RWPE1 (cell line): ENCODE measurements at places on chromosomes 1 and 21.

DNA sequence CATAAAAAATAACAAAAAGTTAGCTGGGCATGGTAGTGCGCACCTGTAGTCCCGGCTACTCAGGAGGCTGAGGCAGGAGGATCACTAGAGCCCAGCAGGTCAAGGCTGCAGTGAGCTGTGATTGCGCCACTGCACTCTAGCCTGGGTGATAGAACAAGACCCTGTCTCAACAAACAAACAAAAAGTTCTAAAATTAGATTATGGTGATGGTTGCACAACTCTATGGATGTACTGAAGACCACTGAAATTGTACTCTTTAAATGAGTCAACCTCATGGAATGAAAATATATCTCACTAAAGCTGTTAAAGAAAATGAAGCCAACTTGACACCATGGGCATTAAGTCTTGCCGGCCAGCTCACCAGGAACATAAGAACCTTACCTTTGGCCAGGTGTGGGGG lies 9.1 kb downstream of the MRAP start:
- no peak for DNase-seq

- no peak for DNase-seq
Measured at GRCh38 chr1:81192647-81193642, 607.8 kb upstream of the ADGRL2 start.

- peak; percentile 18 for DNase-seq
Measured at GRCh38 chr21:29152916-29153315, 22.5 kb downstream of the MAP3K7CL start.

- DNase-seq = no peak
Measured at GRCh38 chr1:96498744-96499340, 222.7 kb upstream of the PTBP2 start.

DNA sequence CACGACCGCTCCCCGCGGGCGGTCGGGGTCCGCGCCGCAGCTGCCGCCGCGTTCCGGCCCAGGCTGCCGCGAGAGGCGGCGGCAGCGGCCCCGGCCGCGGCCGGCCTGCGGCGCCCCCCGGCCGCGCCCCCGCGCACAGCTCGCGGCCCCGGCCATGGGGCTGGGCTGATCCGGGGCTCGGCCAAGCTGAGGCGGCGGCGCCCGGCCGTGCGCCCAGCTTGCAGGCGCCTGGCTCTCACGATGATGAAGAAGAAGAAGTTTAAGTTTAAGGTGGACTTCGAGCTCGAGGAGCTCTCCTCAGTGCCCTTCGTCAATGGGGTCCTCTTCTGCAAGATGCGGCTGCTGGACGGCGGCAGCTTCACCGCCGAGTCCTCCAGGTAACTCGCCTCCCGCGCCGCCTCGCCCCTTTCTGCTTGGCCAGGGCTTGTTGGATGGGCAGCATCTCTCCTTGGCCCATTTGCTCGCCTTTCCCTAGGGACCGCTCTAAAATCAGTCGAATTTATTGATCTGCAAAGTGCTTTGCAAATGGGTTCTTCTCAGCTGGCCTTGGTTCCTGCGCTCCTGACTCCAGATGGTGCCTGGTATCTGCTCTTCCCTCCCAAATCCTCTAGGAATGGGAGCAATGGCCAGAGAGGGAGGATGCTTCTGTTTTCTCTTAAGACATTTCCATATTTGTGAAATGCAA lies 431 bp downstream of the EEIG2 start:
- no peak for DNase-seq

GRCh38 chr1:150083907-150084306 lies 16.3 kb downstream of the VPS45 start:
- no peak for DNase-seq

- DNase-seq = no peak
Measured at GRCh38 chr21:25964015-25964414, 206.6 kb downstream of the APP start.

DNA sequence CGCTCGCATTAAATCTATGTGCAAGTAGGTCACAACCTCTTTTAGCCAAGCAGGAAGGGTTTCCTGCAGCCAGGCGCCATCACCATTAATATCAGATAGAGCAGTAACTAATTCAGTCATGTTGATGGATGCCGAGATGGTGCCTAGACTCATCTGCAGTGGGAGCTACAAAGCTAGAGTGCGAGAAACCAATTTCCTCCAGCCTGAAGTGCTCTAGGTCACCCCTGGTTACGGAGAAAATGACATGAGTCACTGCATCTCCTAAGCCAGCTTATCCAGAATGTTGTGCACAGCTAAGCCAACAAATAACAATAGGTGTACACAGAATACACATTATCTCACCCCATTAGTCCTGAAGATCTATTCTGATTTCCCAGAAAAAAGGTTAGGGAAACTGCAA lies 36.0 kb downstream of the OVAAL start:
- DNase-seq = no peak

- no peak for DNase-seq
Measured at GRCh38 chr1:212698467-212699103, 1.1 kb downstream of the BATF3 start.

DNA sequence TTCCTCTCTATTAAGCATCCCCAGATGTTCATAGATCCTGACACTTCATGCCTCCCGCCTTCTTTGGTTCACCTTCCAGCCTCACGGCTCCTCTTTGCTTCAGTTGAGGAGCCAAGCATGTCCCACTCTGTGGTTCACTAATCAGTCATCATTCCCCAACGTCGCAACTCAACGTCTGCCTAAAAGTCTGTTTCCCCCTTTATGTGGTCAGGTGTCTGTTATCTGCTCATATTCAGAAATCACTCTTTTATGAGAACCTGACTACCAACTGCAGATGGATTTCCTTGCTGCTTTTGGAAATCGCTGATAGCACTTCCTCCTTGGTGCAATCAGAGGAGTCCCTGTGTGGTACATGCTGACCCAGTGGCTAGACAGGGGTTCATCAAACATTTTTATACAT lies 94.1 kb upstream of the VANGL1 start:
- no peak for DNase-seq

DNA sequence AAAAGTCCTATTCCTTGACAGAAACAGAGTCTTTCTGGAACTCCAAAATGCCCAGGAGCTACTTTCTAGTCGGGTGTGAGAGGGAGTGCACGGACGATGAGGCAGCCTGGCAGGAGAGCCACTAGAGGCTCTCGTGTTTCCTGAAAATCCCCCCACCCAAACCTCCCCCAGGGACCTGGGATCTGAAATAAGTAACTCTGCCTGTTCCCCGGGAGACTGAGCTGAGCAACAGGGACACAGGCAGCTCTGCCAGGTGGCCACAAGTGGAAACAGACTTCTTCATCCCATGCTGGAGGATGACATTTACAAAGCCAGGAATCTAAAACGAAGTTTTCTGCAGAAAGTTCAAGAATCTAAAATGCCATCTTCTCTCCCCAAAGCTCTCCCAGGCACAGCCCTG lies 77.1 kb downstream of the ITPKB start:
- no peak for DNase-seq

GRCh38 chr1:193703121-193703520 lies 516.7 kb upstream of the B3GALT2 start:
- DNase-seq = no peak

DNA sequence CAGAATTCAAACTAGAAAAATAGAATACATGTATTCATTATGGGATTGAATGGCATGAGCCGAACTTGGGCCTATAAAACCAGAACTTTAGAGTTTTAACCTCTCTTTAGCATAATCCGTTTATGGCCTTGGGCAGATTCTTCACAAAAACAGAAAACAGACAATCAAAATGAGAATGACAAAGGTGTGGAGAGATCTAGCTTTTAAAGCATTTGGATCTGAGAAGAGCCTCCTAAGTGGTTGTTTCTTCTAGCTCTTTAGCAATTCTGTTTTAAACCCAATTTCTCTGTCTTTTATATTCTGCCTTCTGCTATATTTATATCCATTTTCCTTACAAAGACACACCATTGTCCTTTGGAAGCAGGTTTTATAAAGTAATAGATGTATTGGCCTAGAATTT lies 160.2 kb downstream of the RPS6KC1 start:
- no peak for DNase-seq

GRCh38 chr1:205237526-205238484 lies 10.1 kb downstream of the TMCC2 start:
- DNase-seq = no peak
